ENCODE measurements at places on chromosomes 4 and X.

DNA sequence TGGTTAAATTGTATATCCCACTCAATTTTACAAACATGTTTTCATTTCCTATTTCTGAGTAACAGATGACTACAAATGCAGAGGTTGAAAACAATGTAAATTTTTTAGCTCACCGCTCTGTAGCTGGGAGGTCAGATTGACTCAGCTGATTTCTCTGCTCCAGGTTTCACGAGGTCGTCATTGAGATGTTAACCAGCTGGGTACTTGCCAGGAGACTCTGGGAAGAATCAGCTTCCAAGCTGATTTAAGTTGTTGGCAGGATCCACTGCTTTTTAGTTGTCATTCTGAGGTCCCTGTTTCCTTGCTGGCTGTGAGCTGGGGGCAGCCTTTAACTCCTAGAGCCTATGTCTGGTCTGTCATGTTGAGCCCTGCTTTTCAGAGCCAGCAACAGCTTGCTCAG is 864.3 kb upstream of the AGA start:
- DNase-seq = no peak

GRCh38 chr4:13415068-13415785 is 68.9 kb downstream of the RAB28 start:
- DNase-seq = no peak

DNA sequence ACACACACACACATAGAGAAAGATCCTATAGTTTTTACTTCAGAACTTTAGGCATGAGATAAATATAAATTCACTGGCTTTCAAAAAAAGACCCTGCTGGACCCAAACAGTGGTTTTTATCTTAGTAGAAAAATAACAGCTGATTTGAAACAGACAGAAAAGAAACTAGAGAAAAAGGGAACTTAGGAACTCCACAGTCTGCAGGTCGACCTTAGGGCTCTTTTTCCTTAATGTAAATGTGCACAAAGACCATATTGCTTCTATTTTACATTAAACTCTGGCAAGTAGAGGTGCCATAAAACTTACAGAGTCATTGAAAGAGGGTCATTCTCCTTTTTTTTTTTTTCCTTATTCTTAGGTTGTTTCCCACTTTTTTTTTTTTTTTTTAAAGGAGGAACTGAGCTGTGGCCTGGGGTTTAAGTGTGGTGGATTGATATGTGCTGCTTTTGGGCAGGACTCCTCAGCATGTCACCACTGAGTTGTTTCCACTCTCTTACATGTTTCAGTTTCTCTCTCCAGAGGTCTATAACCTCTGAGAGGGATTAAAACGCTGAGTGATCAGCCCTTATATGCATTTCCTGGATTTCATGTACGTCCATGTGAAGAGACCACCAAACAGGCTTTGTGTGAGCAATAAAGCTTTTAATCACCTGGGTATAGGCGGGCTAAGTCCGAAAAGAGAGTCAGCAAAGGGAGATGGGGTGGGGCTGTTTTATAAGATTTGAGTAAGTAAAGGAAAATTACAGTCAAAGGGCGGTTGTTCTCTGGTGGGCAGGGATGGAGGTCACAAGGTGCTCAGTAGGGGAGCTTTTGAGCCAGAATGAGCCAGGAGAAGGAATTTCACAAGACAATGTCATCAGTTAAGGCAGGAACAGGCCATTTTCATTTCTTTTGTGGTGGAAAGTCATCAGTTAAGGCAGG is 70.8 kb upstream of the PACRGL start:
- no peak for DNase-seq

DNA sequence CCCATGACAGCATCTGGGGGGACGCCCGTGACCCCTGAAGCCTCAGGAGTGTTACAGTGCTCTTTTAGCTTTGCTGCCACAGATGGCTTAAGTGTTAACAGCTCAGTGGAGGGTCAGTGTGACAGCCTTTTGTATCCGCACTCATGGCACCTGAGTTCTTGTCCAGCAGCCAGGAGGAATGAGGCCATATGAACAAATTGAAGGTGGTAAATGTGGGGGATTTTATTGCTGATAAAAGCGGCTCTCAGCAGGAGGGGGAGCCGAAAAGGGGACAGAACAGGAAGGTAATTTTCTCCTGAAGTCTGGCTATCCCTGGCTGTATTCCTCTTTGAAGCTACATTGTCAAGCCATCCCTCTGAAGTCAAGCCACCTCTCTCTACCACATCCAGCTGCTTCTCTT is 441.0 kb downstream of the RAPGEF2 start:
- no peak for DNase-seq

GRCh38 chr4:74453037-74453635 is 8.2 kb downstream of the AREG start:
- DNase-seq = no peak

- no peak for DNase-seq
Measured at GRCh38 chr4:138030375-138030774, 211.8 kb downstream of the SLC7A11 start.

- no peak for DNase-seq
Measured at GRCh38 chrX:104173841-104174240, 7.6 kb downstream of the FAM199X start.

DNA sequence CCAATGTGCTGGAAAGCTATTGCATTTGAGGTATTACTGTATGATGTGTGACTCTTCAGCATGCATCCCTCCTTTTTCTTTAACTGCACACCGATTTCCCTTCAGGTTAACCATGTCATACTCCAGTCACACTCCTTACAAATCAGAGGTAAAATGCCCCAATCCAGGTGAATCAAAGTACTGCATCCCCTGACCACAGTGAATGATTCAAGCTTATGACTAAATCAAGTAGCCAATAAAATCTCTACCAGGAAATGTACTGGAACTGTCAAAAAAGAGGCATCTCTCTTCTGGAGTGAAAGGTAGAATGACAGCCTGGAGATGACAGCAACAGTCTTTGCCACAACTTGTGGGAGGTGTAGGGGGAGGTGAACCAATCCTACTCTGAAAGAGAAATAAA is 10.4 kb downstream of the ADAMTS3 start:
- DNase-seq = no peak

DNA sequence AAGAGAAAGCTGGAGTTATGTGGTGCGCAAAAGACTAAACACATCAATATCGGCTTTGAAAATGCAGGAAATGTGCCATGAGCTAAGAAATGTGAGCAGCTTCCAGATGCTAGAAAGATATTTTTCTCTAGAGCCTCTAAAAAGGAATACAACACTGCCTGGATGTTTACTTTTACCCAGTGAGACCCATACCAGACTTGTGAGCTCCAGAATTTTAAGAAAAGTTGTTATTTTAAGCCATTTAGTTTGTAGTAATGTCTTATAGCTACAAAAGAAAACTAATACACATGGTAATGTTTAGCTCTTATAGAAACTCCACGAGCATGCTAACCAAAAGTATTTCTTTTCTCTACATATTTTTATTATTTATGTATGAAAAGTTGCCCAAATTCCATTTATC is 1389.4 kb downstream of the C4orf33 start:
- no peak for DNase-seq

DNA sequence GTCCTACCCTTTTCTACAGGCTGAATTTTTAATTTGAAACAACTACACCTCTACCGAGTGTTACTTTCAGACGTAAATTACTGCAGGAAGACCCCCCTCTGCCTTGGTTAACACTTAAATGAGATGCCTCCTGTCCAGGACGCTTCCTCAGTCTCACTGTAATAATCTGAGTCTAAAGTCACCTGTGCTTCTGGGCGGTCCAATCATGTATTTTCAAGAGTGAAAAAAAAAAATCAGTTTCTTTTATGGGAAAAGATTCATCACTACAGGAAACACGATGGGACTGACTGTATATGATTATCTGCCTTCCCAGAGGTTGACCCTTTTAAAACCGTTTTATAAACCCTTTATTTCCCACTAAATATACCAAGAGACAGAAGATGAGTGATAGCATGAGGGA is 776 bp downstream of the RBM47 start:
- DNase-seq = no peak

GRCh38 chr4:125200556-125200955 is 114.2 kb upstream of the FAT4 start:
- DNase-seq = no peak

DNA sequence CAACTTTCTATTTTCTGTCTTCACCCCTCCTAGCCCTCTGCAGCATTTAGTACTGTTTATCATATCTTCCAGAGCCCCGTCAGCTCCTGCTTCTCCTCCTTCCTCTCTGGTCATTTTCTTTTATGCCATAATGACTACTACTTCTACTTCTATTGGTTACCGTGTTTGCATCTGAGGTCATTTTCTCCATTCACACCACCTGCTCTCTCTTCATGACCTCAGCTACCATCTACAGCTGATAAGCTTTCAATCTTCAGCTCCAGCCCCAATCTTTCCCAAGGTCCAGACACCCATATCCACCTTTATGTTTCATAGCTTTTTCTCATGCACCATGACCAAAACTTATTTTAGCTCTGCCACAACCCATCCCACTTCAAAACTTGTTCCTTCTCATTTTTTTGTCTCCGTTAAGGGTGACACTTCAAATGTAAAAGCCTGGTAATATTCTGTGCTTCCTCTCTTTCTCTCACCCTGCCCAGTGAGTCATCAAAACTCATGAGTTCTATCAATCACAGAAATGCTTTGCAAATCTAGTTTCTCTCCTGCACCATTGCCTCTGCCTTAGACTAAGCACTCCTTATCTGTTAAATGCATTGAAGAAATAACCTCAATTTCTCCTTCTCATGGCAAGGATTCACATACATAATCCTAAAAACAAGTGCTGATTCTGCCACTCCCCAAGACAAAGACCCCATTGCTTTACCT is 71.3 kb upstream of the IQCM start:
- no peak for DNase-seq

DNA sequence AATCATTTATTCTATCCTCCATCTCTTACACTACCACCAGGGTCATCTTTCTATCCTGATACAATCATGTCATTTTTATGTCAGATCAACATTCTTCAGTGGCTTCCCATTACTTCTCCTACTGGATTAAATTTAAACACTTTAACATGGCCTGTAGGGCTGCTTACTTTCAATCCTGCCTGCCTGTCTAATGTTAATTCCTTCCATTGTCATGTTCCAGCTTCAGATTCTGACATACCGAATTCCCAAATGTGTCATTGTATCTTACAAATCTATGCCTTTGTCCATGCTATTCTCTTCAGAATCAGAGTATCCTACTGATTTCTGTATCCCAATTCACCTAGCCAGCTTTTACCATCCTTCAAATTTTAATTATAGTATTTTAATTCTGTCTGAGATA is 49.9 kb upstream of the FHDC1 start:
- no peak for DNase-seq

DNA sequence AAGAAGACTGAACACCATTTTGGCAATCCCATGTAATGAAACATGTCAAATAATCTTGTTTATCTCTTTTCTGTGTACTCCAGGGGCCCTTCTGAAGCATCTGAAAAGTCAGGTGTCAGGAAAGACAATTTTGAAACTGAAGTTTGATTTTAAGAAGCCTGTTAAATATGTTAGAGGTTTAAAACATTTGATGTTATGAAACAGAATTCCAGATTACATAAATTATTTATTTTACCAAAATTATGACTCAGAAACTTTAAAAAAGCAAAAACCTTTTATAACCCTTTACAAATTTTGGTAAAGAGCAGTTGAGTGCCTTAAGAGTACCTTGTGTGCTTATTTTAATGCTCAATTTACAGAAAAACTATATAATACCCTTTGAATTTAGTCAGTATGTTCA is 130.8 kb downstream of the PAPSS1 start:
- no peak for DNase-seq
